Daoy (cell line): ENCODE measurements at places on chromosomes 4 and X. TPM values are rescaled to one million over a fixed set of nuclear protein-coding genes. Genes with fewer than 3 reads are reported as not detected.

- DNase-seq: no peak
Observed at GRCh38 chr4:14434916-14435315, 567.4 kb upstream of the CPEB2 start.

- peak; percentile 15 for DNase-seq
Observed at GRCh38 chr4:61772126-61772525, 572.0 kb downstream of the ADGRL3 start.

ABCD1 gene
- 4.8 and 5.0 TPM in 2 replicates for total RNA-seq

DNA sequence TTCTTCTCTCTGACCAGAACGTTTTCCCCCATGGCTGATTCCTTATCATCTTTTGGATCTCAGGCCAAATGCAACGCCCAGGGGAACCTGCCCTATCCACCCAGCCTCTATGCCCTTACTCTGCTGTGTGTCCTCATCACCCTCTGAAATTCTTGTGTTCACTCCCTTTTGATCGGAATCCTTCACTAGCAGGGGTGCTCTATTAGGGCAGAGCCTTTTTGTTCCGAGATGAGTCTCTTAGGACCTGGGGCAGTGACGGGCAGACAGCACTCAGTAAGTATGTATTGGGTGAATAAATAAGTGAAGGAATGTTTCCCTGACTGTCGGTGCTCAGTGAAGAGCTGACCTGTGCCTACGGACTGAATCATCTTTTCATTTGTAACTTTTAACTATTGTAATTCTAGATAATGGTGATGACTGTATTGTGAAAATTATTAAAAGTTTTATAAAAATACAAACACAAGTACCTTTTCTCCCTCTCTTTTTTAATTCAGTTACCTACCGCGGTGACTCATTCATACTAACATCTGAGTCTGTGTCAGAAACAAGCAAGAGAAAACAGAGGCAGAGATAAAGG is 4.8 kb upstream of the TENM3 start:
- DNase-seq: no peak

GATA1 gene
- total RNA-seq: not detected in 2 replicates

PPARGC1A gene
- 0.17 and 0.27 TPM in 2 replicates for total RNA-seq

H2BW2 gene
- not detected in 2 replicates for total RNA-seq

KLB gene
- total RNA-seq: not detected in 2 replicates

SLC9B2 gene
- 5.0 and 11.1 TPM in 2 replicates for total RNA-seq

DNA sequence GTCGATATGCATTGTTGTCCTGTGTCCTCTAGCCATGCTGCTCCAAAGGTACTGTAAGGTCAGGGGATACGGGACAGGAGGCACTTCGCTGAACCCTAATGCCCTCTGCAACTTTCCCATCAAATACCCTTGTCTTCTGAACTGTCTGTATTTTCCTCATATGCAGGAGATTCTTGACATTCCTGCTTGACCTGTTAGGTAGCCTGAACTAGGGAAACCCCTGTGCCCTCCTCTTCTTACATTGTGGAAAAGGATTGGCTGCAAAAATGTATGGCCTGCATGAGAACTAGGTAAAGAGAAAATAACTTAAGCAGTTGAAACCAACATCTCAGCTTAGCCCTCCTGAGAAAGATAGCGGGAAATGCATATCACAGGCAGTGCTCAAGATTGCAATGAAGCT is 11.4 kb downstream of the RTL8B start:
- DNase-seq: no peak

GRCh38 chr4:149914119-149915115 is 98.8 kb upstream of the IQCM start:
- peak; percentile 36 for DNase-seq

SEC31A gene
- total RNA-seq: 63.3 and 79.6 TPM in 2 replicates

GRCh38 chr4:99966692-99967091 is 16.6 kb upstream of the H2AZ1 start:
- DNase-seq: no peak

VCX3B gene
- total RNA-seq: 0.11 TPM in 1 of 2 replicates, not detected in the other

- DNase-seq: no peak
Observed at GRCh38 chr4:61129971-61130370, 70.2 kb upstream of the ADGRL3 start.

DNA sequence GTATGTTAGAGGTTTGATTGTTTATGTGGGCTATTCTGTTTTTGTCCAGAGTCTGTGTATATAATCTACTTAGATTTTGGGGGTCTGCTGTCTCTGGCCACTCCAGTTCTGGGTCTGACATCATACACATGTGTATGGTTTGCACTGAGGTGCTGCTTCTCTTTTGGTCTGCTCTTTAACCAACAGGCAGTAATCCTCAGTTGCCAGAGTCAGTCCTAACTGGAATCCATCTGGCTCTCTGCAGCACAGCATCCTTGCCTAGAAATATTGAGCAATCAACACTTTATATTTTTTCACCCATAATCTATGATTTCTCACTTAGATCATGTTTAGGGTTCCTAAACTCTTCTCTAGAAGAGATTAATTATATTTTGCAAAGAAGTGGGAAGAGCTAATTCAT is 98.3 kb upstream of the SFRP2 start:
- no peak for DNase-seq

ALB gene
- total RNA-seq: not detected in 2 replicates

- no peak for DNase-seq
Observed at GRCh38 chrX:63658920-63659319, 126.1 kb downstream of the ARHGEF9 start.

IL2 gene
- not detected in 2 replicates for total RNA-seq

POU4F2 gene
- total RNA-seq: 0.03 TPM in 1 of 2 replicates, not detected in the other

GRCh38 chrX:53234484-53234883 is 9.5 kb upstream of the KDM5C start:
- no peak for DNase-seq

TRIM60 gene
- total RNA-seq: not detected in 2 replicates

CSN3 gene
- not detected in 2 replicates for total RNA-seq

GC gene
- total RNA-seq: not detected in 2 replicates

DNA sequence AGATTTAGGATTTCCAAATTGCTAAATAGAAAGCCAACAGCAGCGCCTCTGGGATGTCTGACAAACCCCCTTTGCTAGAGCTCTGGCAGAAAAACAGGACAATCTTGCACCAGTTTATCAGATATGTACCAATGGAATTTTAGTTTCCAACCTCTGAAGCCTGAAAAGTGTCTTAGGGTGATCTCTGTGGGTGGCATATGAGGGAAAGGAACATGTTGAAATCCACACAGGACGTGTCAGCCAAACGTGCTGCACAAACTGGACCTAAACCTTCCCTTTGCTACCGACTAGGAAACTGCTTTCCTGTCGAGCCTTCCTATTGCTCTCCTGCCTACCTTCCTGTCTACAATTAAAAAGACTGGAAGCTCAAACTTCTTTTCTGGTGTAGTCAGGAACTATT is 53.5 kb downstream of the REELD1 start:
- DNase-seq: no peak

DNA sequence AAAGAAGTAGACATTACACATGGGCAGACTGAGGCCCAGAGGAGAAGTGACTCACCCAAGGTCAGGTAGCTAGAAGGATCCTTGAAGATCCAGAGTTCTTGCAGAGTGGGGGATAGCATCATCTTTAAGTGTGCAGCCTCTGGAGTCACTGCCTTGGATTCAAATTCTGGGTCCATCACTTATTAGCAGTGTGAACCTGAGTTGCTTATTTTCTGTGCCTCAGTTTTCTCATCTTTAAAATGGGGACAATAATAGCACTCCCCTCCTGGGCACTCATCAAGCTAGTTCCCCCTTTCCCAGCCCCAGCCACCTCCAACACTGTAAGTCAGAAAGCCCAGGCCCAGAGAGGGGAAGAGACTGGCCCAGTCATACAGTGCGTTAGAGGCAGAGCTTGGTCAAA is 141.8 kb upstream of the PJA1 start:
- DNase-seq: no peak

GAGE10 gene
- total RNA-seq: not detected in 2 replicates

RASSF6 gene
- not detected in 2 replicates for total RNA-seq

DNA sequence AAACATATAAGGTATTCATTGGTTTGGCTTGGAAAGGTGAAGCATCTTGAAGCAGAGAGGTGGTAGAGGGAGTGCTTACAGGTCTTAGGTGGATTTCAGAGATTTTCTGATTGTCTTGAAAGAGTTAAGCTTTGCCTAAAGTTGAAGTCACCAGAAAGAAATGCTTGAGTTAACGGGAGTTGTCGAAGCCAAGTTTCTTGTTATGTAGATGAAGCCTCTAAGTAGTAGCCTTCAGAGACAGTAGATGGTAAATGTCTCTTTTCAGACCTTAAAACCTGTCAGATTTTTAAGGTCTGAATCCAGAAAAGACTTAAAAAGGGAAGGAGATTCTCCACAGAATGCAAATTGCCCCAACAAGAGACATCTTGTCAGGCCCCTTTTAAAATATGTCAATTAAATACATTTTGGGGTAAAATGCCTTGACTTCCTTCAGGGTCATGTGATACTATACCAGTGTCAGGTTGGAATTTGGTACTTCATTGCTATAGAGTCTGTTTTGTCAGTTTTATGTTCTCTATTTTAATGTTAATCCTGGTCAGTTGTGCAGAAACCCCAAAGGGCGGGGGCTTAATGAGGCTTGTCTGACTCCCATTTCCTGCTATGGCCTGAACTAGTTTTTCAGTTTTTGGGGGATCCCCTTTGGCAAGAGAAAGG is 81.0 kb downstream of the PCDH18 start:
- no peak for DNase-seq

DNA sequence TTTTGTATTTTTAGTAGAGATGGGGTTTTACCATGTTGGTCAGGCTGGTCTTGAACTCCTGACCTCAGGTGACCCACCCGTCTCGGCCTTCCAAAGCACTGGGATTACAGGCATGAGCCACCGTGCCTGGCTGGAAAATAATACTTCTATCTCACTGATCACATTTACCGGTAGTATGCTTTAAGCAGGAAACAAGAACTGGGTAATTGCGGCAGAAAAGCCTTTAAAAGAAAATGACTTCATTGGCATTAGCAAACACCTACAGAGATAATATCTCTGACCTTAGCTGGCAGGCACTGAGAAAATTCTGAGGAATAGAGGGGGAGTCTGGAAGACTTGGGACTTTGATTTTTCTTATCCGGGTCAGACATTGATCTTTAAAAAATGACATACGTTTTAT is 78.5 kb downstream of the SHROOM3 start:
- no peak for DNase-seq

DNA sequence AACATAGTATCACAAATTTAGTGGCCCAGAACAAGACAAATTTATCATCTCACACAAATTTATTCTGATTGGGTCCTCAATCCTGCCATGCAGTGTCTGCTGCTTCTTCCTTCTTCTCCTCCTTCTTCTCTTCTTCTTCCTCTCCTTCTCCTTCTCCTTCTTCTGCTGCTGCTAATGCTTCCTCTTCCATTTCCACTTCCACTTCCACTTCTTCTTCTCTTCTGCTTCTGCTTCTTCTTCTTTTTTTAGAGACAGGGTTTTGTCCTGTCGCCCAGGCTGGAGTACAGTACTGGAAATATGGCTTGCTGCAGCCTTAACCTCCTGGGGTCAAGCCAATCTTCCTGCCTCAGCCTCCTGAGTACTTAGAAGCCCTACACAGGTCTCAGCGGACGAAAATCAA is 37.5 kb downstream of the FGFBP1 start:
- no peak for DNase-seq
